ENCODE measurements at places on chromosomes 16 and 17. TPM values are rescaled to one million over a fixed set of nuclear protein-coding genes. Genes with fewer than 3 reads are reported as not detected.

Gene DOC2A
- total RNA-seq: 2.0 TPM

Gene TEKT5
- not detected for total RNA-seq

Gene RASL10B
- total RNA-seq: 1.0 TPM

Gene ZDHHC7
- total RNA-seq: 29.0 TPM

Gene SENP3
- 104 TPM for total RNA-seq

Gene PTX4
- total RNA-seq: 0.20 TPM

GRCh38 chr16:67514382-67514828 lies 14.2 kb upstream of the RIPOR1 start:
- no peak overlapping the region for H3K27ac ChIP-seq
- peaks cover 5% of the 10 kb centered on the region for H3K4me1 ChIP-seq
- no peak overlapping the region for H3K4me3 ChIP-seq
- DNase-seq: peak; percentile 69
- H3K36me3 ChIP-seq: no peaks in the 10 kb centered on the region
- peaks cover 2% of the 10 kb centered on the region for H3K27me3 ChIP-seq

DNA sequence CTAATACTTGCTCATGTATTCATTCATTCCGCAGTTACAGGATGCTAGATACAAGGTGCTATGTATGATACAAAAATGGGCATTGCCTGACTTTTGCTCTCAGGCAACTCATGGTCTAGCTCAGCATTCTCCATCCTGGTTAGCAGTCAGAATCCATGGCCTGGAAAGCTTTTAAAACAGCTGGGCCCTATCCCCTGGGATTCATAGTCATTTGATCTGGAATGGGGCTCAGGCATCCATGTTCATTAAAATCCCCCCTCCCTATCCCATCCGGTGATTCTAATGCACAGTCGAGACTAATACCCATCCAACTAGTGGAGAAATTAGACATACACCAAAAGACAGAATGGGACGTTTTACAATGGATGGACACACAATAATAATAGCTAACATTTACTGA lies 104.1 kb upstream of the TMEM132E start:
- no peak for DNase-seq
- no peaks in the 10 kb centered on the region for H3K4me1 ChIP-seq
- H3K4me3 ChIP-seq: no peak overlapping the region
- H3K27ac ChIP-seq: no peak overlapping the region

DNA sequence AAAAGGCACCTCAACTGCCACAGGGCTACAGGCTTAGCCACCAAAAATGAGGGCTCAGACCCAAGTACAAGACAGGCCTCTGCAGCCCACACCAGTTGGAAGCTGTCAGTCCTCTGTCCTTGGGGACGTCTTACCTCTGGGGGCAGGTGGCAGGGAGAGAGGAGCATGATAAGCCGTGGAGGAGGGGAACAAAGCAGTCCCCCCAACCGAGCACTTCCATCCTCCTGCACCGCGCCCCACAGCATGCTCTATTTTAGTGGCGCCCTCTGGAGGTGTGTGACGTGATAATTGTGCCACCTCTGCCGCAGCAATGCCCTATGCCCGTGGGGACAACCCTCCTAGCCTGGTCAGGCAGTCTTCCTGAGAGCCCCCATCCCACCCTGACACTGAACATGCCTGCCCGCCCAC lies 13.6 kb downstream of the G6PC3 start:
- no peak for DNase-seq
- H3K36me3 ChIP-seq: peaks cover 10% of the 10 kb centered on the region
- no peaks in the 10 kb centered on the region for H3K27me3 ChIP-seq
- H3K27ac ChIP-seq: peak overlapping the region; percentile 34
- H3K4me3 ChIP-seq: no peak overlapping the region

DNA sequence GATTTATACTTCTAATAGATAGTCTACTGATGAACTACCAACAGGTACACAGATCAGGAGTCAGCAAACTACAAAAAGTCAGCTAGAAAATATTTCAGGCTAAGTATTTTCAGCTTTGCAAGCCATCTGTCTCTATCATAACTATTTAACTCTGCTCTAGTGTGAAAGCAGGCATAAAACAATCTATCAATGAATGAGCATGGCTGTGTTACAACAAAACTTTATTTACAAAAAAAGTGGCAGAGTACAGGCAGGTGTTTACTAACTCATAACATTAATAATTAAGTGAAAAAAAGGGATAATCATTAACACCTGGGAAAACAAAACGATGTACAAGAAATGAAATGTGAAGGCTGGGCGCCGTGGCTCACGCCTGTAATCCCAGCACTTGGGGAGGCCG lies 15.8 kb downstream of the MED13 start:
- H3K27me3 ChIP-seq: no peaks in the 10 kb centered on the region
- H3K4me3 ChIP-seq: no peak overlapping the region
- no peak overlapping the region for H3K27ac ChIP-seq

- no peaks in the 10 kb centered on the region for H3K36me3 ChIP-seq
- no peaks in the 10 kb centered on the region for H3K27me3 ChIP-seq
- no peak for DNase-seq
- H3K4me3 ChIP-seq: no peak overlapping the region
These were observed 9.4 kb upstream of the TOM1L1 start for GRCh38 chr17:54891176-54891821.
